K562 (cell line): ENCODE measurements at places on chromosomes 2 and 18.

DNA sequence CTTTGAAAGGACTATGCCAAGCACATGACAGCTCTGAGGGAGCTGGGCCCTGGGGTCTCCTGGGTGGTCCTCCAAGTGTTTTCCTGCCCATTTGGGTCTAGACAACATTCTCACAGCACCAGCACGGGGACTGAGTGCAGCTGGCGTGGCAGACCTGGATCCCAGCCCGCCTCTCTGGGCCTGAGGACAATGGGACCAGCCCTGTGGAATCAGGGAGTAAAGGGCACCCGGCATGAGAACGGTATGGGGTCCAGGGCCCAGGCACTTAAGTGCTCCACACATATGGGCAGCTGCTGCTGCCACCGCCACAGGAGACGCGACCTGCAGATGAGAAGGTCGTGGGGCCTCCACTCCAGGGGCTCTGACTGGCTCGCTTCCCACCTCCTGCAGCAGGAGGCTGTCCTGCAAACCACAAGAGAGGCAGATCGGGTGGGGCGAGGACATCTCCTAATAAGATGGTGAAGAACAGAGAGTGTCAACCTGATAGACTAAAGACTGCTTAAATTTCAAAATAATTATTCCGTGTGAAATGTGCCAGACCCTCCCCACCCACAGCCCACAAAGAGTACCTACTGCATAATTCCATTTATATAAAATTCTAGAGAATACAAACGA lies 46.3 kb downstream of the FAM178B start:
- DNase-seq: no peak

DNA sequence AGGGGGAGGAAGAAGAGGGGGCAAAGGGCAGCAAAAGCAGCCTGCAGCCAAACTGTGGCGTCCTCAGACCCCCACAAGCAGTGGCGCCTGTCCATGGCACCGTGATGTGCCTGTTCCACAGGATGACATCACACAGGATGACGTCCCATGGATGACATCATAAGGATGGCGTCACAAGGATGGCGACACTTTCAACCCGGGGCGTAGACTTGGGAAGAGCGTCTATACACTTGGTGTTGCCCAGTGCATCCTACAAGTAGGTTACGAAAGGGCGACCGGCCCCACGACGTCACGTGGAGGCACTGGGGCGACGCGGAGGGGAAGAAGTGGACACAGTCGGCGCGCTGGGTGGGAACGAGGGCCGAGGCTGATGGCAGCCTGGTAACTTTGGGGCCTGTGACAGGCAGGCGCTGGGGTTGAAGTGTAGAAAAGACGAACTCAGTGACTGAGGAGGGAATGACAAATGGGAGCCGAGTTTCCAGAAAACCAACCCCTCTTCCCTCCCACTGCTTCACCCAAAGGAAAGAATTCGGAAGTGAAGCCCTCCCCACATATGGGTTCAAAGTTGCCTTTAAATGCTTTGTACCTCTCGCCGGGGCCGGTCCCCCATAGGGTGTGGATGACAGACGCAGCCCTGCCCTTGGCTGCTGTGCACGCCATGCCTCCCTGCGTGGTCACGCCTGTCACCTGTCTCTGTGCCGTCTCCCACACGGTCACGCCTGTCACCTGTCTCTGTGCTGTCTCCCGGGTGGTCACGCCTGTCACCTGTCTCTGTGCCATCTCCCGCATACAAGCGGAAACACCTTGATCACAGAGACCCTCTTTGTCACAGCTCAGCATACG lies 13.4 kb upstream of the KCNG2 start:
- DNase-seq: no peak

- no peak for DNase-seq
These were observed 14.9 kb downstream of the IGFBP2 start for GRCh38 chr2:216648105-216648504.

DNA sequence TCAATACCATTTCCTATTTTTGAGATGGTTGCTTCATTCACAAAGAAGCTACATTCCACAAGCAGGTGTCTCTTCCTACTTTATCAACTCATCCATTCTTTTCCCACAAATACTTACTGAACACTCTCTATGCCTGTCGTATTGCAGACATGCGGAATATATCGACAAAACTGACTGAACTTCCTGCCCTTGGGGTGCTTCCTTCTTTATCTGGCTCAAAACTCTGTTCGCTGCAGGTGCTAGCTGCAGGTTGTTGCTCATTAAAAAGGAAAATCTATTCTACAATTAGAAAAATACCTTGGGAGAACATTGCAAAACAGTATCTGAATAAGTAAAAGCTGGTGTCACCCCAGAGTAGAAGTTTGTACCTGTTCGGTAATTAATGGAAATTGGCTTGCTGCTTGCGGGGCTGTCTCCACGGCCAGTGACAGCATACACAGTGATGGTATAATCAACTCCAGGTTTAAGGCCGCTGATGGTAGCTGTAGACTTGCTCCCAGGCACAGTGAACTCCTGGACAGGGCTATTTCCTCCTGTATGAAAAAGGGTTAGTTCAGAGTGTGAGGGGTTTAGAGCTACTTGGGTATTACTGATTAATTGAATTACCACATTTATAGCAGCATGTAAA lies 52.1 kb downstream of the FN1 start:
- no peak for DNase-seq
